ENCODE measurements at places on chromosomes 13 and 19.
A peak's percentile ranks its signal among the peaks of the same experiment; 100 is the strongest.

DNA sequence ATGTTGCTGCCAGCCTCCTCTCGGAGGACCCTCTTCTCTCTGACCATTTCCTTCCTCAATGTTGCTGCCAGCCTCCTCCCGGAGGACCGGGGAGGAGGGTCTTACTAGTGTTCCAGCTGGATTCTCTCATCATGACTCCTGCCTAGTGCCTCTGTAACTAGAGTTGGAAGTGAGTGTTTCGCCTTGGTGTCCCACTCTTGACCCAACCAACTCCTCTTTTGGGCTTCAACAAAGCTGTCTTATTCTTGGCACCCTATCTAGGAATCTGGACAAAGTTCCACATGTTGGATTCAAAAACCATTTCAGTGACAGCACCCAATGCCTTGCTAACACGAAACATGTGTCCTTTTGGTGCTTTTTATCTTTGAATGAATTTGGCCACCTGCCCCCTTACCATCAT, 165.4 kb downstream of the GPC5 start:
- DNase-seq: no peak

DNA sequence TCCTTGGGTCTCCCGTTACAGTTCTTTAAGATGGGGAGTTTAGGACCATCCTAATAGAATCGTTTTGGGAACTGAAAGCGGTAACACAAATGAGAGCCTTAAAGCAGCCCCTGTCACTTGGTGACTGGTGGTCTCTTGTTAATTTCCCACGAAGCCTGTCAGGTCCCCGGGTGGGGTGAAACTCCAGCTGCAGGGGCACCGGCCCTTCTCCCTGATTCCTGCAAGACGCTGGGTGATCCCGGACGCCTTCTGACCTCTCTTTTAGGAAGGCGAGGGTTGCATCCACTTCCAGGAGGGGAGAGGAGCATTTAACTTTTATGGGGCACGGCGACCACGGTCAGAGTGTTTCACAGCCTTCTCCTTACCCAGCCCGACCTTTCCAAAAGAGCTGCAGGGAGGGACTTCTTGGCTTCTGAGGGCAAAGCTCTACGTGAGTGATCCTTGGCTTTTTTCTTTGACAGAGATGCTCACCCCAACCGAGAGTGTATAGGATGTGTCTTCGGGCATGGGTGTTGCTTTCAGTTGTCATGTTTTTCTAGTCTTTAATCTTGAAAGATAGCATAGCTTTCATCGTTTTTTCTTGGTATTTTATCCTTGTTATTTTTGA, 688 bp downstream of the ZNF225 start:
- DNase-seq: peak; percentile 18

GRCh38 chr19:960020-960419, 24.1 kb upstream of the WDR18 start:
- no peak for DNase-seq

DNA sequence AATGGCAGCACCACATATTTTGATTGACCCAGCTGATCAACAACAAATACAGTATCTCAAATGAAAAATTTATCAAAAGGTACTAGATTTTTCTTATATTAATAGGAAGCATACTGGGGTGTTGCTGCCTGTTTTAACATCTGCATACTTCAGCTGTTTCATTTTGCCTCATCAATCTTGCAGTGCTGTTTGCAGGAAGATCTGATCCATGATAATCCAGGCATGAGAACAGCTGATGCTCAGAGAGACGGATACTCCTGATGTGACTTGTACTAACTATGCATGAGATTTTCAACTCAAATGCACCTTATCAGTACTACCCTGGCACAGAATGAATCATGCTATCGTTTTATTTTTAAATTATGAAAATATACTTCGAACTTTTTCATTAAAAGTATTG, 2136.8 kb downstream of the PCDH9 start:
- DNase-seq: no peak

GRCh38 chr13:22175241-22175640, 504.4 kb downstream of the FGF9 start:
- DNase-seq: no peak

GRCh38 chr19:47541518-47541917, 26.7 kb upstream of the NAPA start:
- no peak for DNase-seq

- DNase-seq: peak; percentile 83
Measured at GRCh38 chr19:36837906-36838783, at the start of gene ZNF790. Gene ZNF790, minus strand, starts transcription at chr19:36838387. Its CDS starts 12,768 bp downstream, at chr19:36825619.

DNA sequence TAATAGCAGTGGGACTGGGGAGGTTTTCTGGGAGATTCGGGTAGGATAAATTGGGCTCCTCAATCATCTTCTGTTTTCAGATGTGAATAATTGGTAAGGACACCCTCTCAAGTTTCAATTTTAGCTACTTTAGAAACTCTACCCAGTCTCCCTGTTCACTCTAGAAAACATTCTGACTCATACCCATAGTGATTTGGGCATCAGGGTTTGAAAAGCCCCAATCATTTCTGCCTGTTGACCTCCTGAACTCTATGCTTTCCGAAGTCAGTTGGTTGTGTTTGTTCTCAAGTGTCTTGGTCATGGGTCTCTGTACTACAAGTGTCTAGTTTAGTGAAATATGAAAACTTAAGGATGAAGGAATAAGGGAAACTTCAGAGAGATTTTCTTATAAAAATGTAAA, 911.3 kb upstream of the GPC6 start:
- no peak for DNase-seq

DNA sequence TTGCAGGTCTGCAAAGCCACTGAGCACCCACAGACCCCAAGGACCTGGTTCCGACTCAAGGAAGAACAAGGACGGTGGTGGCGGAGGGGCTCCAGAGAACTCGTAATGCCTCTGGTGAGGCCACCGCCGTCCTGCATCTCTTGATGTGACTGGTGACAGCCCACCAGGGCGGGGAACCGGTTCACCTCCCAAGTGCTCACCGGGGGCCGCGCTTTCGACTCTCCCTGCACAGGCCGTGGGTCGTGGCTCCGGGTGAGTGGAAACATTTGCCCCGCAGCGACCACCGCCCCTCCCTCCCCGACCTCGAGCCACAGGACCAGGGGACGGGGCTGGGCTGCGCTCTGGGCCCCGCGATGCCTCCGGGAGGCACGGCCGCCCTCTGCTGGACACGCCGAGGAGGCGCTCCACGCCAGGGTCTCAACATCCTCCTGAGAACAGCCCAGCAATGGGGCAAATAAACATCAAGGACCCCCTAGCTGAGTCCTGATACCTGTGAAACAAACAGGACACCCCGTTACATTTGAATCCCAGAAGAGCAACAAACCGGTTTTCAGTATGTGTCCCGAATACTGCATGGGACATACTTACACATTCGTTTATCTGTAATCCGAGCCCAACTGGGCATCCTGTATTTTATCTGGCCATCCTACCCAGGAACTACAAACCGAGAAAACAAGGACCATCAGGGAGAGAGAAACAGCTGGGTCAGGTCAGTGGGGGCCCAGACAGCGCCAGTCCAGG, 3.9 kb upstream of the PLPP2 start:
- no peak for DNase-seq

DNA sequence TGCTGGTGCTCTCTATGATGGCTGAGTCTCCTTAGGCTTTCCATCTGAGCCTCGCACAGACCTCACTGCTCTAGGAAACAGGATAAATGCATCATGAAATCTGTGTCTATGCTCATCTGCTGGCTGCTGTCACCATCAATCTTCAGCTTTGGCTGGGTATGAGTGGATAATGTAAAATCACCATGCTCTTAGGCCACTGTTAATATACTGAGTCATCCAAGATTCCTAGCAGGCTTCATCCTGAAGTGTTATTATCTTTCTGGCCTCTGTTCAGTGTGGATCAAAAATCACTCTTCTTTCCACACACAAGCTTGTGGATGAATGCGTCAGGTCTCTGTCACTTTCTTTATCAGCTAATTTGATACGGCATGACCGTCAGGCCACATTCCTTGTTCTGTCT, 317.4 kb downstream of the NALCN start:
- no peak for DNase-seq

All from ovary (tissue), 10 donors.